Urinary bladder (tissue), 4 donors: ENCODE measurements at places on chromosomes 16 and 17. TPM values are rescaled to one million over a fixed set of nuclear protein-coding genes. Genes with fewer than 3 reads are reported as not detected.

GRCh38 chr17:77610972-77611521 lies 347.5 kb upstream of the TNRC6C start:
- DNase-seq, result no peak

GRB7 gene
- total RNA-seq, result 2.9 TPM

SGCA gene
- 15.4 TPM for total RNA-seq

GRCh38 chr16:3188675-3188924 lies 596 bp downstream of the OR1F1 start:
- DNase-seq, result no peak

DNA sequence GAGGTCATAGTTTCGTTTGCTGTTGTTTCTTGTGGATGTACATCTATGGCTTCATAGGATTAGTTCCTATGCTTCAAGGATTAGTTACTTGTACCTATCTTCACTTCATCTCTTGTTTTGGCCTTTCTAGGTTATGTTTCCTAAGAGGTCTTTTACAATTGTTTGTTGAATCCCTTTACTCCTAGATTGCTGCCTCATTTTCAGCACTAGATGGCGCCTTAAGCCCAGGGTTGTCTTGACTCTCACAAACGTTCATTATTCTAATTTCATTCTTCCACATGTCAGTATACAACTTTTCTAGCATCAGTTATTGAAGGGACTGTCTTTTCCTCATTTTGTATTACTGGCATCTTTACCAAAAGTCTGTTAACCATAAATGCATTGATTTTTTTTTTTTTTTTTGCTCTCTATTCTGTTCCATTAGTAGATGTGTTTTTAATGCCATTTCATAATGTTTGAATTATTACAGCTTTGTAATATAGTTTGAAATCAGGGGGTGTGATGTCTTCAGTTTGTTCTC lies 45.0 kb upstream of the NACA2 start:
- no peak for DNase-seq

DNA sequence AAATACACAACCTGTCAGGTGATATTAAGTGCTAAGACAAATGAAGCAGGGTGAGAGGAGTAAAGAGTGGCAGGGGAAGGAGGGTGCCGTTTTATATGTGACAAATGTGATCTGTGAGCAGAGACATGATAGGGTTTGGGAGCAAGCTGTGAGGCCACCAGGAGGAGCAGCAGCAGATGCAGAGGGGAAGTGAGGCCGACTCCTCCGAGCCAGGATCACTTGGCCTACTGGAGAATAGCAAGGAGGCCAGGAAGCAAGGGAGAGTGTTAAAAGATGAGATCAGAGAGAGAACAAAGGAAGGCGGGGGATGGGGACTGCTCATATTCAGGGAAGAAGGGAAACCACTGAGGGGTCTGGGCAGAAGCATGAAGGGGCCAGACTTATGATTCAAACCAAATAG lies 129.4 kb downstream of the TANGO6 start:
- no peak for DNase-seq

DNA sequence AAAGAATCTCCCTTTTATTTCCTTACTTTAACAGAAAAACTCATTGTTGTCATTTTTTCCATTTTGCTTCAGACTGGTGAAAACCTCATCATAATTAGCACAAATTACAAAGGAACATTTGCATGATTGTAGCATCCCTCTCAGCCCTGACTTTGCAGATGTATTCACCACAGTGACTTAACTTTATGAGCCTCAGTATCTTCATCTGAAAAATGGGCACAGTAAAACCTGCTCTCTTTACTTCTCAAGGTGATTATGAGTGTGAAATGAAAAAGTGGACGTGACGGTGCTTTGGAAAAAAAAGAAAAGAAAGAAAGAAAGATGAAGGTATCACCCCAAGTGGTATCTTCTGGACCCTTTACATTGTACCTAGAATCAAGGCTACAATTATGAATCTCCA lies 193.4 kb upstream of the TOX3 start:
- DNase-seq, result no peak

DNA sequence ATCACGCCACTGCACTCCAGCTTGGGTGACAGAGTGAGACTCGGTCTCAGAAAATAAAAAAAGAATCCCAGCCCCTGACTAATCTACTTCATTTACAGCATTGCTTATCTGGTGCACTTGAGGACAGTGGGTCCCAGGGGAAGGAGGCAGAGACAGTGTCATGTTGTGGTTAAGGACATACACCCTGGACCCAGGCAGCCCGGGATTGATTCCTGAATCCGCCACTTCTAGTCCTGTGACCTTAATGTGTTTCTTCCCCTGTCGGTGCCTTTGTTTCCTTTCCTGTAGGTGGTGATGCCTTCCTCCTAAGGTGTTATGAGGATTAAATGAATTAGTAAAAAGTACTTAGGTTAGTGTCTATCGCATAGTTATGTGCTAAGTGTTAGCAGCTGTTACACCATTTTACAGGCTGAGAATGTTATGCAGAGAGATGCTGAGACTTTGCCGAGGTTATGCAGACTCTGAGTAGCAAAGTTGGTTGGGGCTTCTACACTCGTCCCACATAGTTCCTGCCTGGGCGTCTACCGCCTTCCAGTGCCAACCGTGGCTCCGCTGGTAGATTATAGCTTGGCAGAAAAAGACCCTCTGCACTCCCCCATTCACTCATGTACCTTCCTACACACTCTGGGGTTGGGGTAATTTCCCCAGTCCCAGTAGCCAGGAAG lies 74.8 kb downstream of the RAB11FIP4 start:
- no peak for DNase-seq

HOXB8 gene
- total RNA-seq, result 0.85 TPM

DNA sequence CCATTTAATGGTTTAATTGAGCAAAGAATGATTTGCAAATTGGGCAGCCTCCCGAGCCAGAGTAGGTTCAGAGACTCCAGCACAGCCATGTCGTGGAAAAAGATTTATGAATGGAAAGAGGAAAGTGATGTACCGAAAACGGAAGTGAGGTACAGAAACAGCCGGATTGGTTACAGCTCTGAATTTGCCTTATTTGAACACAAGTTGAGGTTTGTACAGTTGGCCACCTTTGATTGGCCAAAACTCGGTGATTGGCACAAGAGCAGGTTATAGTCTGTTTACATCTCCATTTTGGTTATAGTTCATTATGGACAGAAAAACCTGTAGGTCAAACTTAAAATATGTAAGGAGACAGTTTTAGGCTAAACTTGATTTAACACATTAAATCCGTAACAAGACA lies 44.5 kb downstream of the TENT4B start:
- DNase-seq, result no peak

SRL gene
- 15.0 TPM for total RNA-seq

- DNase-seq, result no peak
Observed at GRCh38 chr17:28350271-28350670, 7.1 kb downstream of the POLDIP2 start.

SLC12A3 gene
- 0.16 TPM for total RNA-seq

MT1H gene
- total RNA-seq, result not detected

DNA sequence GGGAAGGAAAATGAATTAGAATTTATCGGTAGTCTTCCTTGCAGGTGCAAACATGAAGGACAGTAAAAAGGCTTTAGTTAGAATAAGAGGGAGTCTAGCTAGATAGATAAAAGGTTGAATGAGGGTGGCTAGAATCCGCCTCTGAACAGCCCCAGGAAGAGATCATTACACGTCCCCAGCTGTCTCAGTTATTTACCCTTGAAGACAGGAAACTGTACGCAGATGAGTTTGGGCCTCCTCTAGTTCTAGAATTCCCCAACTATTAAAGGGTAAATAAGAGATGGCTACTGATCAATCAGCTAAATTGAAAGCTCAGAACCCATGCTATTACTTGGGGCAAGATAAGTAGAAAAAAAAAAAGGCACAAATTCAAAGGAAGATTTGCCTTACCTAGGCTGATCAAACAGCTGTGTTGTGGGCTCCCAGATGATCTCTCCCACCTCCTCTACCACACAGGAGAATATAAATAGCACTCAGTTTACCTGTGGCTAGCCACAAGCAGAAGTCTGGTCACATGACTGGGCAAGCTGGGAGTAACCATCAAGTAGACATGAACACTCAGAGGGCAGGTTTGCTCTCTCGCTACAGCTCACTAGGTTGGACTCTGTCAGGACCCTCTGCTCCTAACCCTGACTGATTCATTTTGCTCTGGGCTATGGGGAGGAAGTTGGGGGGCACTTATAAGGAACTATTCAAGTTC lies 17.0 kb downstream of the FAM117A start:
- no peak for DNase-seq

DNA sequence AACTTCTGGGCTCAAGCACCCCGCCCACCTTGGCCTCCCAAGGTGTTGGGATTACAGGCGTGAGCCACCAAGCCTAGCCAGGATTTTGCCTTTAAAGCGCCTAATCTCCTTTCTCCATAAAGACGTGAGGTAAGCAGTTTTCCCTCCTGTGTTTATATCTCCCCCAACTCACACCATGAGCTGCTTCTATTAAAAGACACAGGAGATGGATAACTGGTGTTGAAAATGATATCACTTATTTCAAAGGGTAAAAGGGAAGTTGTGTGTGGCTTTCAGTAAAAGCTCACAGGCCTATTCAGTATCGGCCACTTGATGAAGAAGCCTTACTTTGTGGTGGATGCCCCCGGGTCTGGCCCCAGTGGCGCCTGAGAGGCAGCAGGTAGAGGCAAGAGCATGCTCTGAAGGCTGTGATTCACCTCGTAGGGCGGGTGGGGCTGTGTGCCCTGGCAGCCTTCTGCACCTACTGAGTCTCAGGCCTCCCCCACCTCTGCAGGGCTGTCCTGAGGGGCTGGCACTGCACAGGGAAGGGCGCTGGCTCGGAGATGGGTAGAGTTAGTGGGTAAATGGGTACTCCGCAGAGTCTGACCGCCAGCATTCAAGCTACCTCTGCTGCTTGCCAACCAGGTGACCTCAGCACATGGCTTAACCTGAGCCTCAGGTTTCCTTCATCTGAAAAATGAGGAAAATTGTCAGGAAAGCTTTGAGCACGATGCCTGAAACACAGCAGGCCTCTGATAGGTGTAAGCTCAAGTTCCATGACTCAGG lies 146.8 kb downstream of the CLEC16A start:
- no peak for DNase-seq

DNA sequence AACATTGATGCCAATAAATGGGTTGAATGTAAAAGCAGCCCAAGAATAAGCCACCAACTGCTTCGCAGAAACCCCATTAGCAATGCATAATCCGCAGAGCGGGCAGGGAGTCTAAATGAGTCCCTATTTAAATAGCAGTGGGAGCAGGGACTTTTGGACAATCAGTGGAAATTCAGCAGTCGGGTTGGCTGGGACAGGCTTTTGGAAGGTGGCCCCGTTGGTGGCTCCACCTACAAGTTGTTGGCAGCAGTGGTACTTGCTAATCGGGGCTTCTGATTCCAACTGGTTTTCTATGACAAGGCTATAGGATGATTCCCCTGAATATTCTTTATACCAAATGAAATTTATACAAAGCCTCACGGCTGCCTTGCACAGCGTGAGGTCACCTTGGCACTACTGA lies 86.3 kb downstream of the WDR59 start:
- DNase-seq, result no peak

PRAC2 gene
- 2.1 TPM for total RNA-seq

CLEC3A gene
- 16.8 TPM for total RNA-seq

- no peak for DNase-seq
Observed at GRCh38 chr16:57049678-57050077, 42.7 kb upstream of the CPNE2 start.

TNP2 gene
- not detected for total RNA-seq

TP53TG3 gene
- total RNA-seq, result not detected

DNA sequence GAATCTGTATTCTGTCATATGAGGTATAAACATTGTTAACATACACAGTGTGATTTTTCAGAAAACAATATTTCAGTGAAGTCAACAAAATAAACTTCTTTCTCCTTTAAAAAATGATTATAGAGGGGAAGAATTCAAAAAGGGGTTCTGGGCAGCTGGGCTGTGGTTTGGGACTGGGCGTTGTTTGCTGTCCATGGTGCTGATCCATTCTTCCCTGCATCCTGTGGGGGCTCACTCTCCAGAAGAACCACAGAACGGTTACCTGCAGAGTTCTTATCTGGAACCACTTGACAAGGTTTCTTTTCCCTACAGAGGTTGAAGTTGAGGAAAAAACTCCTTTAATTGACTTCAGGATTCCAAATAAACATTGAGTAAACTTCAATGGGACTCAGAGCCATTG lies 1091.0 kb downstream of the CDH8 start:
- no peak for DNase-seq

DNA sequence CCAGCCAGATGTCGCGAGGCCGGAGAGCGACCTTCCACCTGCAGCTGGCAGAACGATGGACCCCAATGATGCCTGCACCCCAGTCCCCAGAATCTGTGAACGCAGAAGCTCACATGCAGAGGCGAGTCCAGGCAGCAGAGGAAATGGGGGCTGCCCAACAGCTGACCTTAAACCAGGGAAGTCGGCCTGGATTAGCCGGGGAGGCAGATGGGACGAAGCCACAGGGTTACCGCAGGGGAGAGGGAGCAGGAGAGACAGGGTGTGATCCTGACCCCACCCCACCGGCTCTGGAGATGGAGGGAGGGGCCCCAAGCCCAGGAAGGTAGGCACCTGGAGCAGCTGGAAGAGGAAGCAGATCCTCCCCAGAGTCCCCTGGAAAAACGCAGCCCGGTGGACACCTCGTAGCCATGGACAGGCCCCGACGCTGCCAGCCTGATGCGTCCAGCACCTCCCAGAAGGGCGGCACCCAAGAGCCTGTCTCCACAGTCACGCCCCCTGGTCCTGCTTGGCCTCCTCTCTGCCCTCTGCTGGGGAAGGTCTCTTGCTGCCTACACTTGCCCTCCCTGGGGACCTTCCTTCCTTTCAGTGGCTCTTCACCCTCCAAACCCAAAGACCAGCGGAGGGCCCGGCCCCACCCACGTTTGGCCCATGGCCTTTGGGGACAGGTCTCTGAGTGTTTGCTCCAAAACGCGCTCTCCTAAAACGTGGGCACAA lies 37.3 kb downstream of the PIEZO1 start:
- DNase-seq, result no peak

DNA sequence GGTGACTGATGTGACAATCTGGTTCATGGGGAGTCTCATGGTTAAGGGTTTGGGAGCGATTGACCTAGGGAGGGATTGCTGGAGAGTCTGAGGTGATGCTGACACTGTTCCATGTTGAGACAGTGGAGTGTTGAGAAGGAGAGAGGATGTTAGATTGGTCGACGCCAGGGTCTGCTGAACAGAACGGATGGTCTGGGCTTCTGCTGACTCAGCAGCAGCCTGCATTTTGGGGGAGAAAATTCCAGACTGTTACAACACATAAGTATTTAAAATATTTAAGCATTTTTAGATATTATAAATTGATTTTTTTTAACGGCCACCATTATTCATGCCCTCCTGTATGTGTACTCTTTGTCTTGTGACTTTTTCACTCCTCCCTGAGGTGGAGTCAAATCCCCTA lies 107.2 kb downstream of the TOX3 start:
- DNase-seq, result no peak

GRCh38 chr17:77450742-77451244 lies 310.0 kb downstream of the SEC14L1 start:
- DNase-seq, result no peak

ST6GALNAC2 gene
- 10.3 TPM for total RNA-seq

- no peak for DNase-seq
Observed at GRCh38 chr17:68943123-68943811, 11.9 kb downstream of the ABCA8 start.

GRCh38 chr17:28788100-28788499 lies 44.3 kb downstream of the TRAF4 start:
- no peak for DNase-seq
